Progenitor cell of endocrine pancreas (in vitro differentiated cells): ENCODE measurements at places on chromosomes 7 and 10.

DNA sequence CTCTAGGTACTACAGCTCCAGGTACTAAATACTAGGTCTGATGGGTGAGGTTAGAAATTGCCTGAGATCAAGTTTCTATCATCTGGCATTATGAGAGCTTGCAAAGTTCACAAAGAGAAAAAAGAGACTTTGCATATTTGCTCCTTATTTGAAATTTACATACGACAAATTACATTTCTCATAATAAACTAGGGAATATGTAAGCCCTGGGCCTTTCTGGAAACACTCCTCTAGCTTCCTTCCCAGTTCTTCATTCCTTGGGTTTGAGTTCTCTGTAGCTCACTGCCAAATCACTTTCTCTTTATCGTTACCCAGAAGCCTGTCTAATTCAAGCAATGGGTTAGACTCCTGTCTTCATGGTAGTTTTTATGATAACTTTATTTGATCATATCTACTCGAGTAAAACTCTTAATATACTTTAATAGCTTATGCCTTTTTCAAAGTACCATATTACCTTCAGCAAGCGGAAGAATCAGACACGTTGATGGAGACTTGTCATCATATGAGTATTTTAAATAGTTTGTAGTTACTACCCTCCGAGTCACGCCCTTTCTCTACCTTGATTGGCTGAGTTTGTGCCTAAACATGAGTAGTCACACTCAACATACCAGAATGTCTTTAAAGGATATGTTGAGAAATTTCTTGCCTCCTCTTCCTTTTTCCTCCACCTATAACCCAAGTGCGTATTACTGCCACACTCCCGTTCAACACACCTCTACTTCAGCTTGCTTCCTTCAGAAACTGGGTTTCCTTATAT, 150.5 kb downstream of the DKK1 start:
- no peak for DNase-seq

DNA sequence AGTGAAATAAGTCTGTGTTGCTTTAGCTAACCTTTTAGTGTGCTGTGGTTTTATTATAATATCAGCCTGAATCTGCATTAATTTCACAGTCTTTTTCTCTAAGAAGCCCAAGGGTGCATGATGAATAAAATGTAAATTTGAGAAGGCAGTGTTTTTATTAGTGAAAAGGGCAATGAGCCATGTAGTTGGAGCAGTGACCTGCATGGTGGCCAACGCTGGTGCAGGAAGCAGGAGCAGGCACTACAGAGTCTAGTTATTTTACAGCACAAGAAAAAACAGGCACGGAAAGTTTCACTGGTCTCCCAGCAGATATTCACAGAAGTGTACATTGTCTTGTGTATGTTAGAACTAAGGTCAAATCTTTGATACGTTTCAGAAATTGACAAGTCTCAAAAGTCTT, 247.8 kb downstream of the CELF2 start:
- DNase-seq = no peak

DNA sequence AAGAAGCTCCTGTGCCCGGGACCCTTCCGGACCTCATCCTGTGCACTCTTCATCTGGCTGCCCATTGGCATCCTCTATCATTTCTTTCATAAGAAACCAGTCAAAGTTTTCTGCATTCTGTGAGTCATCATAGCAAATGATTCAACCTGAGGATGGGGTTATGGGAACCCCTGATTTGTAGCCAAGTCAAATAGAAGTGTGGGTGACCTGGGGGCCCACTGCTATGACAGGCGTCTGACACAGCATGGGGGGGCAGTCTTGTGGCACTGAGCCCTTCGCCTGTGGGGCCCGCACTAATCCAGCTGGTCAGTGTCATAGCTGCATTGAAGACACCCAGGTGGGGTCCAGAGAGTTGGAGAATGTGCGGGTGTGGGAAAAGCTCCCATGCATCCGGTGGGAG, 230.4 kb downstream of the USP6NL start:
- no peak for DNase-seq

- DNase-seq = no peak
These were observed 28.8 kb downstream of the ABRAXAS2 start for GRCh38 chr10:124830445-124830844.

DNA sequence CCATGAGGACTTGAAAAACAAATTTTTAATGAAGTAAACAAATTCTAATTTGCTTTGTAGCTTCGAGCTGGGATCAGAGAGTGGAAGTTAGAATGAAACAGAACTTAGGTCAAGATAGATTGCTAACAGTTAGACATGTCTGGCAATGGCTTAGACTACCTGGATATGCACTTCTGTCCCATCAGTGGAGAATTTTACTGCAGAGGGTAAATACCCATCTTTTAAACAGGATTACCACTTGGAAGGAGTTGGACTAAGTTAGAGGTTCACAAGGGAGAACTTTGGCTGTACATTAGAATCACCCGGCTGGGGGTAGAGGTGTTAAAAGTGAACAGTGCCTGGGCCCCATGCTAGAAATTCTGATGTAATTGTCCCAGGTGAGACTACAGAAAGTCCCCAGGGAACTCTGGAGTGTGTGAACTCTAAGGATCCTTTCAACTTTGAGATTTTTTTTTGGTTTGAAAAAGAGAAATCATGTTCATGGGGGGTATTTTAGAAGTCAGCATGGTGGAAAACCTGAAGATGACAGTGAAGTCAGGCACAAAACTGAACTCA, 35.5 kb downstream of the ENTPD1 start:
- no peak for DNase-seq

- no peak for DNase-seq
These were observed 33.5 kb upstream of the SKAP2 start for GRCh38 chr7:26897928-26898327.
